ENCODE measurements at places on chromosomes 1 and 21. TPM values are rescaled to one million over a fixed set of nuclear protein-coding genes. Genes with fewer than 3 reads are reported as not detected.

CA6 gene
- not detected for total RNA-seq

ADAMTS1 gene
- 3.3 TPM for total RNA-seq

SPRR1B gene
- total RNA-seq = not detected

TPTE gene
- total RNA-seq = not detected

DUSP23 gene
- total RNA-seq = 36.1 TPM

PLCH2 gene
- 41.2 TPM for total RNA-seq

FMO5 gene
- total RNA-seq = 0.57 TPM

WLS gene
- total RNA-seq = 29.6 TPM

SNX27 gene
- 58.4 TPM for total RNA-seq

LHX8 gene
- total RNA-seq = not detected

RORC gene
- total RNA-seq = not detected

Measured in Panc1 (cell line).